ENCODE measurements at places on chromosomes 5 and 9.

GRCh38 chr9:90287567-90288274 is 354.9 kb downstream of the DIRAS2 start:
- DNase-seq = no peak

DNA sequence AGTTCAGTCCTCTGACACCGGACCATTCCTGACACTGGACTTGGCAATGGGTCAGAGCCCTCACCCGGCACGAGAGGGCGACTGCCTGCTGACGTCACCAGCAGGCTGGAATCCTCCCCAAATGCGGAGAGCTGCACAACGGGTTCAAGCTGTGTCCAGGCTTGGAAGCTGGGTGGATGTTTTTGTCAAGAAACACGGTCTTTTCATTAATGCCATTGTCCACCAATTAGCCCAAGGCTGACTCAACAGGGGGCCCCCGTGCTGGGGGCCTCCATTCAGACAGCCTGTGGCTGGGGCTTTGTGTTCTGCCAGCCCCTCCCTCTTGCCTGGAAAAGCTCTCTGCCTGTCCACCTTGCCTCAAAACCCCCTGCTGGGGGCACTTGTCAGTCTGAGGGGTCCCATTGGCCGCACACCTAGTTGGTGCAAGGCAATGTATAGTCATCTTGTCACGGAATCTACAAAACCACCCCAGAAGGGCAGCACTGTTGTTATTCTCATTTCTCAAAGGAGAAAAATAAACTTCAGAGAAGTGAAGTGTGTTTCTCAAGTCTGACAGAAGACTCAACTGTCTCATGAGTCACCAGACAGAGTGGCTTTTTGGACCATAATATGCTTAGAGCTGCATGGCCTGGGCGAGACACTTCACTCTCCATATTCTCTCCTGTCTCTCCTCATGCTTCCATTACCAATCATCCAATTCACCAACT is 24.6 kb downstream of the NDUFA8 start:
- no peak for DNase-seq

DNA sequence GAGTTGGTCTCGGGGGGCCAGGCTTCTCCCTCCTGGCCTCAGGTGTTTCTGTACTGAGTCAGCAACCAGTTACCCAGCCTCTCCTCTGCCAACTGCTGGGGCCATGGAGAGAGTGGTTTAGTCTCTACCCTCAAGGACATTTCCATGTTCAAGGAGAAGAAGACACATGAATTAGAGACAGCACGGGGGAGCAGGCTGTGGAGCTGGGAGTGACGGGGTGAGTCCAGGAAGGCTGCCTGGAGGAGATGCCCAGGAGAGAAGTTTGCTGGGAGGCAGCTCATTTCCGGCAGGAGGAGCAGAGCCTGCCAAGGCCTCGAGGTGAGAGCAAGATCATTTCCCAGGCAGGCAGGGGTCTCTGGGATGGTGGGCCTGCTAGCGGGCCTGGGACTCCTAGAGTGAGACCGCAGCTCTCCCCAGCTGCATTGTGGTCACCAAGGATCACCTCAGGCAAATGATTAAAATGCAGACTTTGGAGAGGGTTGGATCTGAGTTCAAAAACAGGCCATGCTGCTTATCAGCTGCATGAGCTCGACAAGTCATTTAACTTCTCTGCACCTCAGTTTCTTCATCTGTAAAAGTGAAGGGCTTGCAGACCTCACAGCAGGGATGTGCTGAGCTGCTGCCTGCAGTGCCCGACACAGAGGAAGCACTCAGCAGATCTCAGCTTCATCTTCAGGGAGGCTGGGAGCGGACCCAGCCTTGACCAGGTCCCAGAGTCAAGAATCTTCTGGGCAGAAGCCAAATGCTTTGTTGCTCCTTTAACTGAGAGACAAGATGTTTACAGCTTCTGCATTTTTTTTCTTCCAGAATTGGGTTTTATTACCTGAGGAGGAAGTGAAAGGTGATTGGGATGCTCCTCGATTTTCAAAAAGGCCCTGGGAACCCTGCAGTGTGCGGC is 35.2 kb downstream of the NEK6 start:
- no peak for DNase-seq

GRCh38 chr9:120759755-120760400 is 33.3 kb downstream of the FBXW2 start:
- no peak for DNase-seq

- no peak for DNase-seq
Observed at GRCh38 chr5:133466556-133467334, 145.6 kb downstream of the FSTL4 start.

- no peak for DNase-seq
Observed at GRCh38 chr9:34459941-34460340, 1.3 kb downstream of the DNAI1 start.

DNA sequence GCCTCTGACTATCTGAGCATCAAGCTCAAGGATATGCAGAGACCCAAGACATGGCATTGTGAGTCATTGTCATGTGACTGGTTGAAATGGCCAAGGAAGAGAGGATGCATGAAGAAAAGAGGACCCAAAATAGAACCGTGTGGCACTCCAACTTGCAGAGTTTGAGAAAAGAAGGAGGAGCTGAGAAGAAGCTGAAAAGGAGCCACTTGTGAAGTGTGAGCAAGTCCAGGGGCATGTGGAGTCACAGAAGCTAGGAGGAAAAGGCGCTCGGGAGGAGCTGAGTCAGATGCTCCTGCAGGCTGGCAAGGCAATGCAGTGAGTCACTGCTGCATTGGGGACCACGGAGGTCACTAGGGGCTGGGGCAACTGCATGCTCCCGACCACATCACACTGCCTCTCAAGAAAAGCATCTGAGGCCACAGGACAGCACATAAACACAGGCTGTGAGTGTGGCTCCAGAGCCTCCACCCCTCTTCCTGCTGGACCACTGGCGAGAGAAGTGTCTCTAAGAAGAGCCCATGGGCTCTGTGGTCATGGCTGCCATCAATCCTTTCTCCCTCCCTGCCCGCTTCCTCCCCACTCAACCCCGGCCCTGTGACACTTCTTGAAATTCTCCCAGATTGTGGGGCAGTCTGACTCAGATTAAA is 197.6 kb downstream of the DRD1 start:
- peak; percentile 77 for DNase-seq

DNA sequence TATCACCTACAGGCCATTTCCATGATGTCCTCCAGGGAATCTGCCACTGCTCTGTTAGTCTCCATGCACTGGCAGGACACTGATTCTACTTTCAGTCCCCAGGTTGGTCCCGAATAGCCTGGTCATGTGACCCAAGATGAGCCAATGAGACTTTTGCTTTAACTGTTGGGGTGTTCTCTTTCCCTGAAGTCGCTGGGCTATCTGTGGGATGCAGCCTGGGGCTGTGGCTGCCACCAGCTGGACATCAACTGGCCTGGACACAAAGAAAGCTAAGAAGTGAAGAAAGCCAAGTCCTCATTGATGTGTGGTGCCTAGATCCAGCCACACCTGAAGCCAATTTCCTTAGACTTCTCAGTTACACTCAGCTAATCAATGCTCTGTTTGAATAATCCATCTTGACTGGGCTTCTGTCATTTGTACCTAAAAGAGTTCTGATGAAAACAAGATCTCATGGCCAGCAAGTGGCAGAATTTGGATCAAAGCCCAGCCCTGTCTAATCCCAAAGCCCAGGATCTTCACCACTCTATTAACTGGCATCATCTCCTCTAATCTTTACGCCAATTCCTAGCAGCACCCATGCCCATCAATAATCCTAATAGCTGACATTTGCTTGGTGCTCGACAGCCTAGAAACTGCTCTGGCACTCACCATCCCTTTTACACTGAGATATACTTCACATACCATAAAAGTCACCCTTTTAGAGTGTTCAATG is 37.0 kb downstream of the SH3PXD2B start:
- no peak for DNase-seq
